ENCODE measurements at places on chromosomes 3 and 15.

DNA sequence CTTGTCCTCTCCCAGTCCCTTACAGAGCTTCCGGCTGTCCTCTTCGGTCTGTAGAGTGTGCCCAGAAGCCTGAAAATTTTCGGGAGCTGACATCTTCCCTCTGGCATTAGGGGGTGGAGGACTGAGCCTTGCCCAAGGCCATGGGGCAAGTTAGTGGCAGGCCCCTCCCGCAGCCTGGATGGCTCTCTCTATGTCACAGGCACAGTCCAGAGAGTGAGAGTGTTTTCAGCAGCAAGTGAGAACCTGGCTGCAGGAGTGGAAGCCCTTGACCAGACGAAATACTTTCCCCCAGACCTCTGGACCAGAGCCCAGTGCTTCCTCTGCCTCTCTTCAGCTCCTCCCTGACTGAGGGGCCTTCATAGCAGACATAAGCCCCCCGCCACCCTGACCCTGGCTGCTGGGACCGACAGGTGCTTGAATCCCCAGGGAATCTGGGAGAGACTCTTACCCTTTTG, 50.5 kb upstream of the SEC22A start:
- no peak for DNase-seq

- no peak for DNase-seq
Observed at GRCh38 chr3:157113832-157114505, 46.0 kb downstream of the CCNL1 start.

GRCh38 chr3:79140708-79141107, 627.1 kb downstream of the ROBO1 start:
- DNase-seq = no peak

DNA sequence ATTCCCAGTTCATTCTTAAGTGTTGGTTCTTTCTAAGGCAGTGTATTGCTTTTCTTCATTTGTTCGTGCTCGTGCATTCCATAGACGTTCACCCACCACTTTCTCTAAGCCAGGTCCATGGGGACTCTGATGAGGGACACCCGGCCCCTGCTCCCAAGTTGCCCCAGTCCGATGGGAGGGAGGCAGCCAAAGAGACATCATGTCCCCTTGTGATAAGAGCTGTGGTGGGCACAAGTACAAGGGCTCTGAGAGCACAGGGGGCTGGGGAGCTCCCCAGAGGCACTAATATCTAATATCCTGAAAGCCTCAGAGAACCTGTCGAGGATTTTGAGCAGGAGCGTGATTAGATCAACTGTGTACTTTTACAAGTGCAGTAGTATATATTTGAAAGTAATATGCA, 6.3 kb downstream of the SPSB4 start:
- DNase-seq = no peak

- no peak for DNase-seq
Observed at GRCh38 chr3:195140816-195141793, 129.9 kb downstream of the XXYLT1 start.

DNA sequence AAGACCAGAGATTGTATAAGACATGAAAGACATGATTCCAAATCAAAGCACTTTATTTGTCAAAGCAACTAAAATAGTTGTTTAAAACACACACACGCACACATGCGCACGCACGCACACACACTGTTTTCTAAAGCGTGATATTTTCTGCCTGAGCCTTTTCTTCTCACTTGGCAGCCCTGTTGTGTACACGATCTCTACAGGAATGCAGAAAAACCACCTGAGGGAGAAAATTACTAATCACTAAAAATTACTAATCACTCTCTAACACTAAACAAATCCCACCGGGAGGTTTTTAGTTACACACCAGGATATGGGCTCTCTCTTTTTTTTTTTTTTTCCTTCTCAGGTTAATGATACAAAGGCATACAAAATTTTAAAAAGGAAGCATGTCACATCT, 160.1 kb upstream of the ATP11B start:
- no peak for DNase-seq

GRCh38 chr15:78055919-78056713, 21.4 kb downstream of the TBC1D2B start:
- no peak for DNase-seq

GRCh38 chr15:76084256-76084655, 24.5 kb downstream of the TMEM266 start:
- no peak for DNase-seq

GRCh38 chr3:45516829-45517228, 77.7 kb upstream of the LIMD1 start:
- DNase-seq = no peak

GRCh38 chr15:60520013-60520824, 41.3 kb upstream of the ICE2 start:
- DNase-seq = no peak

- no peak for DNase-seq
Observed at GRCh38 chr3:32686713-32687112, 1.7 kb downstream of the CNOT10 start.

- DNase-seq = no peak
Observed at GRCh38 chr15:32878869-32879805, 161.3 kb downstream of the GREM1 start.

DNA sequence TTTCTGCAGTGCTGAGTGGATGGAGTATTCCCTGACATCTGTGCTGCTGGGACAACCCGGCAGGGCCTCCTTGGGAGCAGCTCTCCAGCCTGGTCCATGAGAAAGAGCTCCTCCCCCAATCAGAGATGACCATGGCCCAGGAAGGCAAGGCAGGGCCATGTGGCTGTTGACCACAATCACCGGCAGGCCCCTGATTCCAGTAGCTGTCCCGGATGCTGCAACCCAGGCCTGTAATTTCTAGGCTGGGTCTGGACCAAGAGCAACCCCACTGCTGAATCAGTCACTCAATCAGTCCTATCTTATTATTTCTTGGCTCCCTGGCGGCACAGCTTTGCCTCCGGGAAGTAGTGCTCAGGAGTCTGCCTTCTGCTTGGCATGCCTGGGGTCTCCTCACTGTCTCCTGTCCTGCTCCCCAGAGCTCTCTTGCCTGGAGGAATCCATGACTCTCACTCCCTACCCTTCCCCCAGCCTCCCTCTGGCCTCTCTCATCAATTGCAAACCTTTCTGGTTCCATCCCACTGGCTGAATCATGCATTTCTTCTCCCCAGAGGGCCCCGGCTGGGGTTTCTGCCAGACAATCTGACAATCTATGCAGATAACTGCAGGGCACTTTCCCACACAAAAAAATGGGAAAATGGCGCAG, 32.6 kb upstream of the ITGA11 start:
- no peak for DNase-seq

DNA sequence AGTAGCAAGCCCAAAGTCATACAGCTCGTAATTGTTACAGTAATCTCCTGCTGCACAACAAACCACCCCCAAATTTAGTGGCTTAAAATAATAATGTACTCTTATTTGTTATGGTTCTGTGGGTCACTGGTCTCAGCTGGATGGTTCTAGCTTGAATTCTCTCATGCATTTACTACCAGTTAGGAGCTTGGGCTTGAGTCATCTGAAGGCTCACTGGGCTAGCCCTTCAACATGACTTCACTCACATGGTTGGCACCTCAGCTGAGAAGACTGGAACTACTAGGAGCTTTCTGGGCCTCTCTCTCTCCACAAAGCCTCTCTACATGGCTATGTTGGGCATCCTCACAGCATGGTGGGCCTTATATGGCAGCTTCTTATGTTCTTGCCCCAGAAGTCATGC, 12.5 kb downstream of the PCOLCE2 start:
- DNase-seq = no peak

DNA sequence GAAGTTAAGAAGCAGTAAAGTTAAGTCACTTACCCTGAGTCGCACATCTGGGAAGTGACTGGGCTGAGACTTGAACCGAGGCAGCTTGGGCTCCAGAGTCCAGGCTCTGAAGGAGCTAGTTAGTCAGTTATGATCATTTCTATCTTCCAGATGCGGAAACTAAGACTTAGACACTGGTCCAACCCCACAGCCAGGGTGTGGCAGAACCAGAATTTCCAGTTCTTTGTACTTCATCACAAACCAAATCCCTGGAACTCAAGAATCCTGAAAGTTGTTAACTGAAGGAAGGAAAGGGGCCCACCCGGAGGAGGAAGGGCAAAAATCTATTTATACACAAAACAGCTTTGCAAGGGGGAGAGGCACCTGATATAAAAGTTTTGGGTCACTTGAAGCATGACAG, 389.9 kb downstream of the SHQ1 start:
- no peak for DNase-seq

DNA sequence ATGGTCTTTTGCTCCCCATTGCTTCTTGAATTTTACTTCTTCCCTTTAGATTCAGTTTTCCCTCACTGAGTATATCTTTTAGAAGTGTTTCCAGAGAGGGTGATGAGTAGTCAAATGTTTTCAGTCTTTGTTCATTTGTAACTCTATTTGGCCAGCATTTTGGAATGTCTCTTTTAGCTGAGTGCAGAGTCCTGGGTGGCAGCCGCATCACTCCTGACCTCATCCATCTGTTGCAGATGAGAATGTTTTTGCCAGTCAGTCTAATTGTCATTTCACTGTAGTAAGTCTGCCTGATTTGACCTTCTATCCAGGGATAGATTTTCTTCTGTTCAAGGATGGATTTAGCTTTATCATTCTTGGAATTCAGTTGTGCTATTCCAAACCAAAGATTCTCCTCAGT, 7.3 kb downstream of the SRPRB start:
- no peak for DNase-seq

GRCh38 chr3:178465260-178466180, 70.7 kb upstream of the KCNMB2 start:
- DNase-seq = no peak

DNA sequence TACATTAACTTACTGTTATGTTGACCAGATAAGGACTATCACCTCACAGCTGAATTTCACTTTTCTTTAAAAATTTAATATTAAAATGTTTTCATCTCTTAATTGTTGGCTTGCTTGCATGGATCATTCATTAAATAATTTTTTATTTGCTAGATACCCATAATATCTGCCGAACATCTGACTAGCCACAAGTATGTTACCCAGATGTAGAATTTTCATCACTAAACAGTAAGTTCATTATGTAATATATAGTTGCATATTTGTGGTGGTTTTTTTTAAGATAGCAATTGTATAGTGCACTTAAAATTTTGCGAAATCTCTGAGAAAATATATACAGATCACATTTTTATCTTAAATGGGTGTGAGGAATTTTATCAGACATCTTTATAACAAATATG, 190.4 kb downstream of the MBNL1 start:
- no peak for DNase-seq

DNA sequence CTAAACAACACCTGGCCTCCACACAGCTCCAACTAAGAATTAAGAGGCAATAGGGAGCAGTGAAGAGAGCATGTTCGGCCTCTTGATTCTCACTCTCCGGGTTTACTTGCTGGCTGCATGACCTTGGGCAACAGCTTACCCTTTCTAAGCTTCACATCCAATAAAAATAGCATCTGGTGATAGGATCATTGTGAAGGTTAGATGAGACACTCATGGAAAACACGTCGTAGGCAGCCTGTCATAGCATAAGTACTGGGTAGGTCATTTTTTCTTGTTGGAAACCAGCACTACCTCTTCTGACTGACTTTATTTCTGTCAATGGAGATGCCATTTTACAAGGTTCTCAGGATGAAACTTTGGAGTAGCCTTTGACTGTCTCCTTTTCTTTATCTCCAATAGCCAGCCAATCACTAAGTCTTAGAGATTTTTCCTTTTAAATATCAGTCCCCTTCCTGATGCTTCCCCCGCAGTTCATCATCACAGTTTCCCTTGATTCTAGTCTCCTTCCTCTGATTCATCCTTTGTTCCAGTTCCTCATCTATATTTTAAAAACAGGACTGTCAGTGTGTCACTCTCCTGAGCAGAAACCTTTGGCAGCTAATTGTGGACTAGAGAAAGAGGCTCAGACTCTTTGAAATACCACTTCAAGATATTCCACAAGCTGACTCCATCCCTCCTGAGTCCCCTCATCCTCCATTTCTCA, 271.5 kb downstream of the SLC9A9 start:
- no peak for DNase-seq

DNA sequence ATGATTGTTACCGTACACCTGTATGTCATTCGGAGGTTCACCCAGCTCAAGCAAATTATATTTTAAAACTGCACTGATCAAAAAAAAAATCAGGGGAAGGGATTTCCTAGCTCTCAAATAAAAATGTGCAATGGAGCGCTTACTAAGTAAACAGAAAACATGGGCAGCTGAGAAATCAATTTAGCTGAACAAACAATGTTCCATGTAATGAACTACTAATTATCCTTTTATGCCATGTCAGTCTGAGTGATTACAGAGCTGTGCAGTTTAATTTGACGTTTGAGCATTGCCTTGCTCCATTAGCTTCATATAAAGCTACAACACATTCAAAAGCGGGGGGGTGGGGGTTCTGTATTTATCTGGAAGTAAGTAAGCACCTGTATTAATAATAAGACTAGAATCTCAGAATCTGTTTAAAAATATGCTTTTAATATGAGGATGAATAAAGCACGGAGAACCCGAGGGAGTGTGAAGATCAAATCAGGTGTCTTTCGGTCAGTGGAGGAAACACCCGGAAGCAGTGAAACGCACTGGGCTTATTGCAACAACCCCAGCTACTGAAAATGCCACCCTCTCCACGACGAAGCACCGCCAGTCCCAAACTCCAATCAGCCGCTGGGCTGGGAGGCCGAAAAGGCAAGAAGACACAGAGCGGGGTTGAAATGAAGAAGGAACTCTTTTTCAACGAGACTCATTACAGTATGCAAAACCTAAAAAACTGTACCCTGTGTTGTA, 196.5 kb upstream of the ATP11B start:
- DNase-seq = no peak

GRCh38 chr3:16916840-16917239, 32.1 kb downstream of the PLCL2 start:
- DNase-seq = no peak

GRCh38 chr3:16538507-16538906, 25.0 kb upstream of the RFTN1 start:
- no peak for DNase-seq

DNA sequence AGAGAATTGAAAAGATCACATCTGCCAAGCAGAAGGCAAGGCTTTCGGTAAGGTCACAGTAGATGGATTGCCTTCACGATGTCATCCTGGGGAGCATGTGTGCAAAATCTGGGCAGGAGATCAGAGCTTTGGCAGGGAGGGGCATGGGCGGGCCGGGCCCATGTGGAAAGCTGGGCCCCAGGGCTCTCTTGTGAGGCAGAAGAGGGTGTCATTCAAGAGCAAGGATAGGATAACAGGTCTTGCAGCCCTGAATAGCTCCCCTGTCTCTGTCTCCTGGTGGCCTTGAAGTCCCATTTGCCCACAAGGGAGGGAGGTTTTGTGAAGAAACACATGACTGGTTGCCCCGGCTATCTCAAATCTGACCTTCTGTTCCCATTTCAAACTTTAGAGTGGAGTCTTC, 172.0 kb downstream of the OPA1 start:
- DNase-seq = no peak

- no peak for DNase-seq
Observed at GRCh38 chr3:55813268-55814097, 326.4 kb upstream of the WNT5A start.
